ENCODE measurements at places on chromosomes 12 and 14.

GRCh38 chr12:39874785-39875184 is 231.1 kb downstream of the SLC2A13 start:
- DNase-seq: no peak

- no peak for DNase-seq
Measured at GRCh38 chr14:68562911-68563250, 230.0 kb downstream of the ZFP36L1 start.

DNA sequence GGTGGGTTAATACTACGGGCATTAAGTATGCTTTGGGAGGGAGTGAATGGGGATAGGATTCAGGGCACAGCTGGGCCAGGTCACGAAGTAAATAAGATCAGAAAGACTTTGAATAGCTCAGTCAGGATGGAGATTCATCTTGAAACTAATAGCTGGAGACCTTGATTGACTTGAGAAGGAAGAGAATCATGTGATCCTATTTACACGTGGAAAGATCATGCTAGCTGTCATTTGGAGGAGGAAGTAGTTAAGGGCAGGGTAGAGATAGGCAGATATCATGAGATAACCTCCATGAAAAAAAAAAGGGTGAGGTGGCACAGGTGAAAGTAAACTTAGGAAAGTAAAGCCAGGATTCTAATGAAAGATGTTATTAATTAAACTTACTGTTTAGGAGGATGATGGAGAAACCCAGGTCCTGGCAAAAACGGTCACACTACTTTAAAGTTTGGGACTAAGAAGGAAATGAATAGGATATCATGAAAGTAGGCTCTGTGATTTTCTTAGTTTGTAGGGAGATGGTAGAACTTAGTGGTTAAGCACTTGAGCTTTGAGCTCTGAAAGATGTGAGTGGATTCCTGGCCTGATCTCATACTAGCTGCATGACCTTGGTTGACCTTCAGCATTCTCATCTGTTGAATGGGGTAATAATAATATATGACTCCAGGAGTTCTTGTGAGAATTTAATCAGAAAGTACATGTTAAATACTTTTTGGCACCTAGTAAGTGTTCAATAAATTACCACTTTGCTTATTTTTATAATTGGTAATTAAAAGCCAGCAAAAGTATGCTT is 439.0 kb downstream of the NRXN3 start:
- no peak for DNase-seq

DNA sequence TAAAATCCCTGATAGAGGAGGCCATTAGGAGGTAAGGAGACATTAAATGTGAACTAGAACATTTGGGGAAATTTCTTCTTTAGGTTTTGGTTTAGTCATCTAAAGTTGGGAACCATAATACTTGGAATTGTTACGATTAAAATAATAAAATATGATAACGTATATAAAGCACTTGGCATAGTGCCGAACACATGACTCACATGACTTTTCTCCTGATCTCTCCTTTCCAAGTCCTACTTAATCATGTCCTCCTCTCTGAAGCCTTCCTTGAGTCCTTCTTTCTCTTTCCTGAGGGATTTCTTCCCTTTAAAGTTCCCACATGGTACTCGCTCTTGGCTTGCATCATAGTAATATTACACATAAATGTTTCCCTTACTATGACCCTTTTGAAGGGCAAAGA is 20.0 kb downstream of the BEST3 start:
- DNase-seq: no peak

DNA sequence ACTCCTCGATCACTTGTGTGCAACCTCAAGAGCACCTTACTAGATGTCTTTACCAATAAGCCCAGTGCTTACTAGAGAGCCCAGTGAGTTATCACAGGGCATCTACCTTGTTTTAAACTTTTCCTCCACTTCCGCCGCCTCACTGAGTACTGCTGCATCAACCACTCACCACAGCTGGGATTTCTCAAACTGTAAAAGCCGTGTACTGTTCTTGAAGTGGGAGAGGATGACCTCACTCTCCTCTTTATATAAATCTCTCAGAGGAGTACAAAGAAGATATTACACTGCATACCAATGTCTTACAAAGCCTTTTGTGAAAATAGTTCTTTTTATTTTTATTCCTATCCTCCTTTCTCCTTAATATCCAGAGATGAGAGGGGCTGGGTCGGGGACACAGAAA is 94.1 kb downstream of the PLCZ1 start:
- peak; percentile 3 for DNase-seq

DNA sequence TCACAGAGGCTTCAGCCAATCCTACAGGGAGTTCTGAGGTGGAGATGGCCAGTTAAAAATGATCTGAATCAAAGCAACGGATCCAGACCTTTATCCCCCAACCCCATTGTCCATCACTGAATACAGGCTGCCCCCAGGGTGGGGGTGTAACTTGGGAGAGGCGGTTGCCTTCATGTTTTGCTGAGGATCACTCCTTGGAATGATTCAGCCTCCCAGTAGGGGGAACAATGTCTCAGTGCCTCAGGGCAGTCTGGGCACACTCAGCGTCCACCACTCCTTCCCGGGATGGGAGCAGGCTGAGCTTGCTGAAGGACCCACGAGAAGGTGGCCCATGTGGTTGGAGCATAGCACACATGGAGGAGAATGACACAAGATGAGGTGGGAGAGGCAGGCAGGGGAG is 60.2 kb downstream of the RFX4 start:
- DNase-seq: no peak

GRCh38 chr14:85762526-85762925 is 232.6 kb downstream of the FLRT2 start:
- peak; percentile 21 for DNase-seq

DNA sequence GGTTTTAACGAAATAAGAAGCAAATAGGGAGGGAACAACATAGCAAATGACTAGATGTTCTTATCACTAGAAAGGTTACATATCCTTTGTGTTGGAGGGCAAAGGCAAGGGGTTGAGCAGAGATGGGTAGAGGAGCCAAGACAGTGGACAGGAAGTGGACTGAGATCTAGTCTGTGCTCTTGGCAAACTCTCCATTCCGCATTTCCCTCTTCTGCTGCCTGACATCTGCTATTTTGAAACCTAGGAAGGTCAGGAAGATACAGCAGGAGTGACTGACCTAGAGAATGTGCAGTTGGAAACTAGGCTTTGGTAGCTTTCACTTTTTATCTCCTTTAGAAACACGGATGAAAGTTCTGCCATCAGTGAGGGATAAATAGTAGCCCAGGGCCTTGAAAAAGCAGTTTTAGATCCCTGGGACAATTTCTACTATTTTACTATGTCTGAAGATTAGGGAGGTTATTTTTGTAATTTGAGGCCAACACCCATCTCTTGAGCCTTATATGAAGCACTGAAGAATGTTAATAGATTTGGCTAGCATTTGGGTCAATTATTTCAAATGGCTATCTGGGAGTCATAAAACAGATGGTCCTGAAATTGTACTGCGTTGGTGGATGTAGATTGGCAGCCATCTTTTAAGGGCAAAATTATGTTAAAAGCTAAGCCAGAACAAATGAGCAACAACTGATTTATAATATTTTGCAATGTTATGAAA is 410.3 kb downstream of the PCNX1 start:
- no peak for DNase-seq

DNA sequence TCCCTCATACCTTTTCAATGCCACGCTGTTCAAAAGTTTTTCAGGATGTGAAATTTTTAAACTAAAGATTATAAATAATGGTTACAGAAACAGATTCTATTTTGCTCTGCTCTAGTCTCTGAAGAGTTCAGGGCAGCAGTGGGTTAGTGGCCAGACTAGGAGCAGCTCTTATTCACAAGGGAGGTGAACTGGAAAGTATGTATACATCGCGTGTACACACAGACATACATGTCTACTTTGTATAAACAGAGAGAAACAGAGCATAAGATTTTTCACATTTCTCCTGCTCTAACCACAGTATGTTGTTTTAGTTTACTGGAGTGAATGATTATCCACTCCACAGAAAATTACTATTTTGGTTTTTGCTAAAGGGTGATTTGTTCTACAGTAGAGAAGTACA is 74.4 kb upstream of the CRY1 start:
- DNase-seq: no peak

GRCh38 chr14:99687284-99688209 is 3.4 kb downstream of the CYP46A1 start:
- DNase-seq: no peak

DNA sequence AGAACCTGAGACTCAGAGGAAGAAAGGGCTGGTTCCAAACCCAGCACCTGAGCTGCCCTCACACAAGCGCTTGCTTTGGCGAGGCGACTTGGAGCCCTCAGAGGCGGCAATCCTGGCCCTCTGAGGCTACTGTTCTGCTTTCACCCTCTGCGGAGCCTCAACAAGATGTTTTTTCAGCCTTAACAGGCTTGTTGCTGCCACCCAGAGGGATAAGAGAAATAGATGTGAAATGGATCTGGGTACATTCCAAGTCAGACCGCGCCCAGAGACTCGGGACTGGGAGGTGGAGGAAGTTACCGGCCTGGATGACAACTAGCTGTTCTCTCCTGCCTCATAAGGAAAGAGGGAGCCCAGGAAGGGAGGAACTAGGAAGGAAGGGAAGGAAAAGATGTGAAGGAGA is 89.6 kb downstream of the TTC7B start:
- peak; percentile 63 for DNase-seq

DNA sequence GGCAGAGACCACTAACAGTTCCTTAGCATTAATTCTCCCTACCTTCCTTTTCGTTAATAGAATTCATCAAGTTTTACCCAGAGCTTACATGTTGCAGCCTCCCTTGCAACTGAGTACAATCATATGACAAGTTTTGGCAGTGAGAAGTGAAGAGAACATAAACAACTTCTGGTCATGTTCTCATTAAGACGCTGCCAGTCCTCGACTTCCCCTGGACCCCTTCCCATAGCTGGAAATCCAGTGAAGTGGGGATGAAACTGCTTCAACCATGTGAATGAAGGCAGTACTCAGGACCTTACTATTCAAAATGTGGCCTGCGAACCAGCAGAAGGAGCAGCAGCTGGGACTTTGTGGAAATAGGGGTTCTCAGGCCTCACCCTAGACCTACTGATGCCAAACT is 133.9 kb downstream of the SPTSSA start:
- no peak for DNase-seq

- DNase-seq: no peak
Measured at GRCh38 chr12:127621366-127621765, 645.6 kb upstream of the TMEM132C start.

- no peak for DNase-seq
Measured at GRCh38 chr14:75832621-75833297, 149.0 kb downstream of the TGFB3 start.

GRCh38 chr12:96414637-96415036 is 14.4 kb upstream of the CDK17 start:
- DNase-seq: no peak

GRCh38 chr12:14048941-14049545 is 67.6 kb upstream of the GRIN2B start:
- DNase-seq: no peak

- no peak for DNase-seq
Measured at GRCh38 chr14:40983604-40984003, 623.1 kb upstream of the LRFN5 start.

GRCh38 chr12:121839993-121840761 is 18.5 kb downstream of the HPD start:
- no peak for DNase-seq

GRCh38 chr12:27817766-27818165 is 37.7 kb upstream of the MANSC4 start:
- DNase-seq: no peak

DNA sequence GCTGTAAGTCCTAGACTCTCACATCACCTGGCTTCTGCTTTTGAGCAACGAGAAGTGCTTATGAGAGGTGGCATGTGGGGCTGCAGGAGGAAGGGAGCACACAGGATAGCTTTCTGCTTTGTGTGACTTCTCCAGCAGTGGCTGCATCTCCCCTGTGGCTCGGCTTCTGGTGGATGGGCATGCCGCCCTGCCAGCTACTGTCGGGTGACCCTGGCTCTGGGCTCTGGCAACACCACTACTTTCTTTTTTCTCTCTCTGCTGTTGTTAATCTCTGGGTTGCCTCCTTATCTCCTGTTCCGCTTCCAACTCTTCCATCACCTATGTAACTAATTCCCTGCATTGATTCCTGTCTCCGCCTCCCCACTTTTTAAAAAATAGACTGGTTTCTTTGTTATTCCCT is 209.1 kb upstream of the DAAM1 start:
- DNase-seq: no peak

- no peak for DNase-seq
Measured at GRCh38 chr14:28589792-28590191, 176.8 kb upstream of the FOXG1 start.

DNA sequence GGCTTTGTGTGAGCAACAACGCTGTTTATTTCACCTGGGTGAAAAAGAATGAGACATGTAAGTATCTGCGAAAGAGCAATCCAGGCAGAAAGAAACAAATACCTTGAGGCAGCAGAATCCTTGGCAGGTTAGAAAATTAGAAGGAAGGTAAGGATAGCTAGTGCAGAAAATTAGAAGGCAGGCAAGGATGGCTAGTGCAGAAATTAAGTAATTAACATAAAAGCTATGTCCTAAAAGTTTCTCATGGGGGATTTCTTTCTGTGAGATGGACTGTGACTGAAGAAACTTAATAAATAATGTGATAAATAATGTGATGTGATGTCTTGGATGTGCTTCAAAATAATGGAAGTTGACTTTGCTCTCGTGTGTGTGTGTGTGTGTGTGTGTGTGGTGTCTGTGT is 9.9 kb upstream of the TRIP11 start:
- no peak for DNase-seq

- DNase-seq: no peak
Measured at GRCh38 chr12:15299947-15300346, 22.4 kb upstream of the PTPRO start.

DNA sequence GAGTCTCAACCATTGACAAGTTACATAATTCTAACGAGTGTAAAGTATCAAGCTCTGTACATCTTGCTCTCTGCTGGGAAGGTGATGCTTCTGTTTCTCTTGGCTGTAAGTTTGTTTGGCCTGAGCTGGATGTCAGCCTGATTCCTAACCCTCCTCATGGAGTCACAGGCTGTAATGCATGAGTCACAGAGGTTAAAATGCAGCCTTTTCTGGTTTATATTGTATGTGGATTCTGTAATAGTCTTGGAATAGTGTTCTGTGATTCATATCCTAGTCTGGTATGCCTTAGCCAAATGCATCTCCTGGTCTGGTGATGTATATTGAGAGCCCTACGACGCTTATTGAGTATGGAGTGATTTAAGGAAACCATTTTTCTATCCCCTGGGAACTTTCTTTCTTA is 104.5 kb upstream of the FRMD6 start:
- peak; percentile 97 for DNase-seq

- DNase-seq: no peak
Measured at GRCh38 chr12:6049992-6050391, 74.5 kb downstream of the VWF start.

GRCh38 chr12:38745601-38746000 is 159.8 kb downstream of the CPNE8 start:
- DNase-seq: no peak

DNA sequence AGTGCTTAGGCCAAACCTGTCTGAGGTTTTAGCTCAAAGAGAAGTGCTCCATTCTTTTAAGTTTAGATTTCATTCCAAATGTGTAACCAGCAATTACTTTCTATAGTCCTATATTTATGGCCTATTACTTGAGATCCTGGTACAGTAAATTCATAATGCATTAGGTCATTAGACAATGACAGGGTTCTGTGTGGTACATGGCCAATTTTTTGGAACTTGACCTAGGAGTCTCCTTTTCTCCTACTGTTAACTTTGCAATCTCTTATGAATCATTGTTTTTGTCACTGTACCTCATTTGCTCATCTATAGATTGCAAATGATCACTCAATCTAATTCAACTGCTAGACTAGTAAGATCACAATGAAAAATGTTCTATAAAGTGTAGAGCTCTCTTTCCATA is 136.7 kb downstream of the PDE3A start:
- DNase-seq: no peak

Measured in fibroblast of gingiva (primary cell).